ENCODE measurements at places on chromosomes 3 and 15.
A peak's percentile ranks its signal among the peaks of the same experiment; 100 is the strongest.

DNA sequence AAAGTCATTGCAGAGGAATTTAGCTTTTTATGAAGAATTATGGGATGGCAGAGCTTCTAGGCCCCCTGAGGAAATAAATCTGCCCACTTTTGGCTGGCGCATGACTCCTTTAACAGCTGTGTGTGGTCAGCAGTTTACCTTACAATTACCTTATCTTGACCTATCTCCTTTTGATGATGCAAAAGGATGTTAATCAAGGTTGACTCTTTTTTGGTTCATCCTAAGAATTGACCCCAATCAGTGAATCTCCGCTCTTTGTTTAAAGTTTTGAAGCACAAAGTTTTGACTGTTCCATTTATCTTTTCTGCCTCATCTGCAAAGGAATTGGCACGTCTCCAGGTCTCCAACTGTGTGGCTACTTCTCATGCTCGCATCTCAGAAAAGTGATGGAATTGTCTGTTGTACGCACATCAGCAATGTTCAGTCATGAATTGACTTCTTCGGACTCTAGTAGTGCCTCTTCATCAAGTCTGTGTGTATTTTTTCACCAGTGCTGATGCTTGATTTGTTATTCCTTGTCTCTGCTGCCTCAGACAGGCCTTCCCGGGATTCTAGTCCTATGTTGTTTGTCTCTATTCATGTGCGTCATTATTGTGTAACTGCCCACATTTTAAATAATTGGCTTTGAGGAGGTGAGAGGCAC is 196.2 kb upstream of the CFAP20DC start:
- no peak for DNase-seq

DNA sequence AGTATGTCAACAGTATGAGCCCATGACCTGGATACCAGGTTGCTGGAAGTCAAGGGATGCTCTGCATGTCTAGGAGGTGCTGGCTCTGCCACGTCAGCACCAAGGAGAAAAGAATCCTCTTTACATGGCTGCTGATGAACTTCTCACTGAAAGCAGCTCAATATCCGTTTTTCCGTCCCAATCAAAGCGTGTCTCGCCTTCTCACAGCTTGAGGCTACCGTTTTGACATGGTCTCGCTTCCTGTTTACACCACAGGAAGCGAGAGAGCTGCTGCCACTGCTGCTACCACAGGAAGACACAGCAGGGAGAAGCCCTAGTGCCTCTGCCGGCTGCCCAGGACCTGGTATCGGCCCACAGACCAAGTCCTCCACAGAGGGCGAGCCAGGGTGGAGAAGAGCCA is 27.3 kb downstream of the STARD5 start:
- peak; percentile 58 for DNase-seq

DNA sequence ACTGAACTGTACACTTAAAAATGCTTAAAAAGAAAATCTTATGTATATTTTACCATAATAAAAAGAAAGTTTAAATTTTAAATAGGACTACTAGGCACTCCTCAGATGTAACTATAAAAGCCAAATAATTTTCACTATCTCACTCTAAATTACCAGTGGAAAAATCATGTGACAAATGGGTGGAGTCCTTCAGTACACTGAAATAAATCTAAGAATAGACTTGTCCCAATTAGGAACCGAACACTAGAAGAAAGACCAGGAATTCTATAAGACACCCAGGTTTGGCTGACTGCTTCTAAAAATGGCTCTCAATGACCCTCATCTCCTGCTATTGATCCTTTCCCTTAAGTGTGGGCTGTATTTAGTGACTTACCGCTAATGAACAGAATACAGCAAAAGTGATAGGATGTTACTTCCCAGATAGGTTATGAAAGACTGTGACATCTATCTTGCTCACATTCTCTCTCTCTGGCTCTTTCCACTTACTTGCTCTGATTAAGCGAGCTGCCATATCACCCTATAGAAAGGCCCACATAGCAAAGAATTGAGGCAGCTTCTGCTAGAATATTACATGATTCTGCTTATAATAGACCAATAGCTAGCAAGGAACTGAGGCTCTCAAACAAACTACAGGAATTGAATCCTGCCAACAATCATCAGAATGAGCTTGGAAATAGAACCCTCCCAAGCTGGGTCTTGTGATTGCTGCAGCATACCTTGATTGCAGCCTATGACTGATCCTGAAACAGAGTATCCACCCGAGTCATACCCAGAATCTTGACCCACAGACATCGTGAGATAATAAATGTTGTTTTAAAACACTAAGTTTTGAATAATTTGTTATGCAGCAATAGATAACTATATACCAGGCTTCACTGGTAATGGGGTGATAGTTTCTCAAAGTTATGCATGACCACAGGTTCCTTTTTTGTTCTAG is 16.9 kb downstream of the TTBK2 start:
- no peak for DNase-seq

GRCh38 chr3:153552887-153553604 is 391.0 kb downstream of the RAP2B start:
- DNase-seq: no peak

GRCh38 chr3:180990505-180990904 is 969 bp upstream of the DNAJC19 start:
- DNase-seq: no peak

GRCh38 chr15:73716417-73716816 is 32.2 kb downstream of the CD276 start:
- no peak for DNase-seq

GRCh38 chr15:42083605-42083908 is 10.8 kb downstream of the PLA2G4D start:
- DNase-seq: no peak

DNA sequence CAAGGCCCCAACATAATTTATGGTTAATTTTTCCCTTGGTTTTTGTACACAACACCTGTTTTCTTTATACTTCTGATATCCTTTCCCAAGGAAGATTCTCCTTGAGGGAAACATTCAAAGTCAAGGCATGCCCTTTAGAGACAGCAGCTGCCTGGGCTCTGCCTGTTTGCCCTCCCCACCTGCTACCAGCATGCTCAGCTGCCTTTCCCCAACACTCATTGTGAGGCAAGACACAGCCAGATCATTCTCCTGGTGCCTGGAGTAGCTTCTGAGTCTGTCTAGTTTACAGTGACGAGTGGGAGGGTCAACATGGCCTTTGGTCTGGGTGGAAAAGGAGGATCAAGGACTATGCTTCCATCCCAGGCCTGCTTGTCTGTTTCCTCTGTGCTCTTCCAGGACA is 132.5 kb downstream of the EPHB1 start:
- DNase-seq: no peak

DNA sequence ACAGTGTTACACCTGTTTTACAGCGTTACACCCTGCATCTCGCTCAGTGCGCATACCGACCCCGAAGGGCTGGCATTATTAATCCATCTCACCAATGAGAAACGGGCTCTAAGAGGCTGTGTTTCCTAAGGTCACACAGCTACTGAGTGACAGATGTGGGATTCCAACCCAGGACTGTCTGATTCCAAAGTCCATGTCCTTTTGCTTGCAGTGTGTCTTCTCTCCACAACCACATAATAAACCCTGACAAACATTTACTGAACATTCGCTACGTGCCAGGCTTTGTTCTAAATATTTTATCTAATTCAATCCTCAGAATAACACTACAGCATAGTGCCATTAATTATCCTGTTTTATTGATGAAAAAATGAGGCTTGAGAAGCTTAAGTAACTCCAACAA is 79.1 kb downstream of the RAB11A start:
- DNase-seq: no peak

DNA sequence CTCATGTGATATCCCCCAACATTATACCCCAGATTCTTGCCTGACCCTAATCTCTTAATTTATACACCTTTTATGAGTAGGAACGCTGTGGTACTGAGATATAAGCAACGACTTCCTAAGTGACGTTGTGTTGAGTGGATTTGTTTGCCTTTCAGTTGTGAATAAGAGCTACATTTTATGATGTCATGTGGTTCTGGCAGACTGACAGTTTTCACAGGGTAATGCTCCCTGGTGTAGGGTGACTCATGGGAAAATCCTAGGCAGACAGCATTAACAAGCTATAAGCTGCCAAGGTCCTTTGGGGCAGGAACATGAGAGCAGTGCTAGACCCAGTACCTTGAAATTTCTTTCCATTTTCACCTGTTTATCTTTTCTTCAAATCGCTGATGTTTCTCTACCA is 11.2 kb downstream of the C3orf52 start:
- no peak for DNase-seq

DNA sequence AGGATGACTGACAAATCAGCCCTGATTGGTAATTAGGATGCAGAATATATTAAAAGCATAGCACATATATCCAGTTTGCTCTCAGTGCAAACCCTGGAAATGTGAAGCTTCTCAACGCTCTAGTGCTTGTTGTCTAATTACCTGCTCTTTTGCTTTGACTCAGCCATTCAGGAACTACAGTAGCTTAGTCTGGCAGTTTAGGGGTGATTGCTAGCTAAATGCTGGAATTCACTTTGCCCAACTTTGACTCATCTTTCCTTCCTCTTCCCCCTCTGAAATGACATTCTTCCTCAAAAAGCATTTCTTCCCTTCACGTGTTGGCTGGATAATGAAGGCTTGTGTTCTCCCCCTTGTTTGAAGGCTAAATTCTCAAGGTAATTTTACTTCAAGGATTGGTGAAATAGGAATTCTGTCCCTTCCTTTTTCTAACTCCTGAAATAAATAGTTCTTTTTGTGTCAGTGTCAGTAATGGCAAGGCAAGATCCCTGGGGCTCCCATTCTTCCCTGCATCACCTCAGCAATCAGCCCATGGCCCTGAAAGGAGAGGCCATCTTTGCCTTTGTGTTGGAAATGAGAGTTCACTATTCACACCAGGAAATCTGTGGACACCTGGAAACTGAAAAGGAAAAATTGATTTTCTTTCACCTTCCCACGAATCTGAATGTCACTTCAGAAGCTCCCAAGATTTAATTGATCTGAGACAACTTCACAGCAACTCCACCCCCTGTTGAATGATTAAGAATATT is 103.6 kb downstream of the ECT2 start:
- no peak for DNase-seq

GRCh38 chr3:176867681-176868663 is 329.3 kb downstream of the TBL1XR1 start:
- DNase-seq: no peak

- no peak for DNase-seq
These were observed 26.9 kb upstream of the ZMAT3 start for GRCh38 chr3:179098388-179099077.

- DNase-seq: no peak
These were observed 302.8 kb upstream of the LYSMD4 start for GRCh38 chr15:100036015-100036414.

- no peak for DNase-seq
These were observed 166.6 kb downstream of the TIGIT start for GRCh38 chr3:114460459-114460858.

DNA sequence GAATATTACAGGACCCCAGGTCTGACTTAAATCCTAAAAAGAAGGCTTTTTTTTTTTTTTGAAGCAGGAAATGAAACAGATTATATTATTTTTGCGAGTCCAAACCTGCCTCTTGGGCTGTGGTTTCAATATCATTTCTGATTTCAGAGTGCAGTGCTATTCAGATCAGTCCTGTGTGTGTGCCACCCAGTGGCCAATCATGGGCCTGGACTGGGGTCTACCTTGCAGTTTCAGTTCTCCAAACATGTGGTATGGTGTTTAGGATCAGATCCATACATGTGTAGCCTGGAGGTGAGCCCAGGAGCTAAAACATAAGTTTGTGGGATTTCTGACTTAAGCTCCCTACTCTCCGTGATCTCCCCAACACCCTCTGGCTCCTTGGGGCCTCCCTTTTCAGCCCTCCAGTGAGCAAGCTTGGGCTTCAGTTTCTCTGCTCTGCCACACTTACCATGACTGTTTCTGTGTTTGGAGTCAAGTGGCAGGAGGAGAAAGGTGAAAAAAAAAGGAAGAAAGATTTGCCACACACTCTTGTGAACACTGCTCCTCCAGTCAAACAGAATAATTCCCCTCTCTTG is 12.1 kb upstream of the THSD4 start:
- no peak for DNase-seq

DNA sequence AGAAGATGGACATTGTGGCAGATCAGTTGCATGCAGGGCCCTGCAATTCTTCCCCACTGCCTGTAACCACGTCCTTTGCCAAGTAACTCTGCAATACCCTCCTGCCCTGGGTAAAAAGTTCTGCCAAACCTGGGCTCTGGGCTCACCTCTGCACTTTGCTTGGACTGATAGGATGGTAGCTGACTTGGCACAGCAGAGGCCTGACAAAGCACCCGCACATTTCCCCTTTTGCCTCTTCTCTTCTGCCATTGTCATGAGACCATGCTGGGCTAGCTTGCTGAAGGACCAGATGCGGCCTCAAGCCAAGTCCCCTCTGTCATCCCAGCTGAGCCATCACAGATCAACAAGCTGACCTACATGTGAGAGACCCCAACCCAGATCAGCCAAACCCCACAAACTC is 122.4 kb downstream of the SMAD6 start:
- DNase-seq: no peak

DNA sequence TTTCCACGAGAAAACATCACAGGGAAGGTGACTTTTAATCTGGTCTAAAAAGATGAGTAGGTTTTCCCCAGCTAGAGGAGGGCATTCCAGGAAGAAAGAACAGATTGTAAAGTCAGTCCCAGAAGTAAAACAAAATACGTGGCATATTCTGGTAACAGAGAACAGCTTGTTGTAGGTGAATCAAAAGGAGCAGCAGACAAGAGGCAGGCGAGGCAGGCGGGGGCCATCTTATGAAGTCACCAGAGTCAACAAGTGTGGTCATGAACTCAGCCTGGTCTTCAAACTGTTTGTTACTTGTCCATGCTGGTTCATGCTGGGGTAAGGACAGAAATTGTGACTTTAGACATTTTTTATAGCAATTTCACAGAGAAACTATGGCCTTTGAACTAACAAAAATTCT is 4.0 kb upstream of the POPDC2 start:
- DNase-seq: no peak

GRCh38 chr3:3798631-3799113 is 559 bp upstream of the LRRN1 start:
- DNase-seq: no peak

DNA sequence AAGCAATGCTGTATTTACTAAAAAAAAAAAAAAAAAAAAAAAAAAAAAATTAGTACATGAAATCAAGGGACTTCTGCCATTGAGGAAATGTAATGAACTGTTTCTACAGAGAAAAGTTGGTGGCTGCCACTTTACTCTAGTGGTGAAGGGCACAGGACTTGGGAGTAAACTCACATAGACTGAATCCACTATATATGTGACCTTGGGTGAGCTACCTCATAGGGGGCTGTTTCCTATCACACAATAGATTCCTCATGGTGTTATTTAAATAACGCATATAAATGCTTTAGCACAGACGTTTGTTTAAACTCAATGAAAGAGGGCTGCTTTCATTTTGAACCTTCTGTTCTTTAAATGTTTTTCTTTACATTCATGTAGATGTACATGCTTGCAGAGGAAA is 25.8 kb downstream of the TERC start:
- no peak for DNase-seq

GRCh38 chr15:64152507-64153387 is 1.2 kb downstream of the SNX22 start:
- no peak for DNase-seq
